ENCODE measurements at places on chromosomes 1 and 21.

- no peak for DNase-seq
These were observed at the start of gene MTMR11 for GRCh38 chr1:149936170-149936991. Gene MTMR11, minus strand, starts transcription at chr1:149936879. Its CDS starts 232 bp downstream, at chr1:149936647.

DNA sequence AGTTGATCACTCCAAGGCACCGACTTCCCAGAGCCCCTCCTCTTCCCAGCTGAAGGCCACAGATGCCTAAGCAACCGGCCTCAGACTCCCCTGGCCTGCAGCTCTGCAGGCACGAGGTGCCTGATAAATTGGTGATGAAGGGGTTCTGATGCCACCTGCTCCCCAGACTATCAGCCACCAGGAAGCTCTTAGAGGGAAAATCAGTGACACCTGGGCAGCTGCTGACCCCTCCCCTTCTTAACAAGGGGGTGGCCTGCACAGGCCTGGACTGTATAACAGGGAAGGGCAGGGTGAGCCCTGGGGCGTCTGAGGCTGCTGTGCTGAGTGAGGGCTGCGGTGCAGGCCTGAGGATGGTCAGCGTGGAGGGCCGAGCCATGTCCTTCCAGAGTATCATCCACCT, at the start of gene PADI6:
PADI6 (plus strand) TSS at position 301 of the 400 bp plus-strand sequence; CDS start at position 351, 50 bp downstream.
- DNase-seq = no peak

- no peak for DNase-seq
These were observed 30.9 kb downstream of the C1orf116 start for GRCh38 chr1:207001492-207002245.

- peak; percentile 65 for DNase-seq
These were observed 4.6 kb downstream of the TMEM63A start for GRCh38 chr1:225877580-225877979.

- DNase-seq = no peak
These were observed 55.9 kb downstream of the SIK1 start for GRCh38 chr21:43370888-43371570.

DNA sequence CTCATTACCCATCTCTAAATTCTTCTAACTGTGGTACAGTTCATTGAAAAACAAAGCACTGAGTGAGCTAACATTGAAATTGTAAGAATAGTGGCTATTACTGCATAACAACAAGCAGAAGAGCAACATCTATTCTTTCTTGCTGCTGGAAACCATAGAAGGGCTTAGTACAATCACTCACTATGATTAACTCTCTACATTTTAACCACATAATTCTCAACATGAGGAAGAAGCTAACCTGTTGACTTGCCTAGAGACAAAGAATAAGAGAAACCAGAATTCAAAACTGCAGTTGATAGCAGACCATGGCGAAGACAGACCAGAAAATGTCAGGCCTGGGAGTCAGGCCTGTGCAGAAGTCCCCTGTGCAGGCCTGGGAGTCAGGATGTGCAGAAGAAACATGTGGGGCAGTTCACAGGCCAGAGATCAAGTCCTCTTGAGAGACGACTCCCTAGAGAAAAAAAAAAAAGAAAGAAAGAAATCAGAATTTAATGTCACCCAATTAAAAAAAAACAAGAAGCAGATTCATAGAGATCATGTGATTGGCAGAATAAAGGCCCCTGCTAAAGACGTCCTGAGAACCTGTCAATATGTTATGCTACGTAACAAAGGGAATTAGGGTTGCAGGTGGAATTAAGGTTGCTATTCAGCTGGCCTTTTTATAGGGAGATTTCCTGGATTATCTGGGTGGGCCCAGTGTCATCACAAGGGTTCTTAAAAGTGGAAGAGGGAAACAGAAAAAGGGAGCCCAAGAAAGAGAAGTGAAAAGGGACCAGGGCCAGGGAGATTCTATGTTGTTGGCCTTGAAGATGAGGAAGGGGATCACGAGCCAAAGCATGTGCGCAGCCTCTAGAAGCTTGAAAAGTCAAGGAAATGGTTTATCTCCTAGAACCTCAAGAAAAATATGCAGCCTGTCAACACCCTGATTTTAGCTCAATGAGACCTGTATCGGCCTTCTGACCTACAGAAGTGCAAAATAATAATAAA, 94.9 kb downstream of the MRPL39 start:
- DNase-seq = no peak

DNA sequence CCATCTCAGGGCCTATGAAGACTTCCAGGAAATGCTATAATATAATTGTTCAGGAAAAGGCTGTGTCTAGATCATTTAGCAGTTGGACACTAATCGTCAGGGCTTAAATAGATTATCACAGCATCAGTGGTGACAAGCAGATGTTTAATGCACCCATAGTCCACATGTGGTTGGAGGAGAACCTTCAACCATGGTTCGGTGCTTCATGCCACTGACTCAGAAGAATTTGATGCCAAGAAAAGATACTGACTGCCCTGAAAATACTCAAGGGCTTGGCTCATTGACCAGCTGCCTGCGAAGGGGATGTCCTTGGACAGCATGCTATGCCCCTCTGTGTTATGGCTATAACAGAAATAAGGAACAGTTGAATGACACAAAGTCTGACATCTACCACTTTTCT, 175.7 kb downstream of the HHIPL2 start:
- no peak for DNase-seq

- DNase-seq = no peak
These were observed 10.3 kb upstream of the TEDDM1 start for GRCh38 chr1:182410620-182411273.

DNA sequence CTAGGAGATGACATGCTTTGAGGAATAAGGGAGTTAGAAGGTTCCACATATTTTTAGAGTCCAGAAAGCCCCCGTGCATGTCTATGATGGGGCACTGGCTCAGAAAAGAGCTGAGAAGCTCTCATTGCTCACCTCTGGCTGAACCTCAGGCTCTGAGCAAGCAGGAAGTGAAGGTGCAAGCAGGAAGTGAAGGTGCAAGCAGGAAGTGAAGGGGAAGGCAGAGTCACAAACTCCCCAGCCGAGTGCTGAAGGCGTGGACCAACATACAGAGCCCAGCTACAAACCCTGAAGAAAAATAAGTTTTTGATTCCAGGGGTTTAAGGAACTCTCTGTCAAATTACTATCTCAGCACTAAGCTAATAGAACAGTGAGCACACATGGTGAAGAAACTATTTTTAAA, 7.0 kb downstream of the KRTAP10-8 start:
- DNase-seq = no peak

GRCh38 chr1:2804628-2805351, 3.3 kb upstream of the TTC34 start:
- DNase-seq = no peak

- no peak for DNase-seq
These were observed 22.6 kb downstream of the HMGB4 start for GRCh38 chr1:33886496-33886895.

DNA sequence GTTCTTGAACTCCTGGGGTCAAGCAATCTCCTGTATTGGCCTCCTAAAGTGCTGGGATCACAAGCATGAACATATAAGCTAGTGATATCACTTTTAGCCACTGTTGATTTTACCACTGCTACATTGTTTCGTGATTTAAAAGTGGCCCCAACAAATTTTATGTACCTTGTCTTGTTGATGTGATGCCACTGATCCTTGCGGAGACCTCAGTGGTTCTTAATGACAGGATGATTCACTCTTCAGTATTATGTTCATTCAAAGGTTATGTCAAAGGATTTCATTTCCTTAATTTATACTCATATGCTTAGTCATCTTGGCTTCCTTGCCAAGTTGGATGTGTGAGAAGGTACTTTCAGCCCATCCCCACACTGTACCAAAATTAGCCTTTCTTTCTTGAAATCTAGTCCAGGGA, 12.1 kb downstream of the PRKACB start:
- DNase-seq = no peak

DNA sequence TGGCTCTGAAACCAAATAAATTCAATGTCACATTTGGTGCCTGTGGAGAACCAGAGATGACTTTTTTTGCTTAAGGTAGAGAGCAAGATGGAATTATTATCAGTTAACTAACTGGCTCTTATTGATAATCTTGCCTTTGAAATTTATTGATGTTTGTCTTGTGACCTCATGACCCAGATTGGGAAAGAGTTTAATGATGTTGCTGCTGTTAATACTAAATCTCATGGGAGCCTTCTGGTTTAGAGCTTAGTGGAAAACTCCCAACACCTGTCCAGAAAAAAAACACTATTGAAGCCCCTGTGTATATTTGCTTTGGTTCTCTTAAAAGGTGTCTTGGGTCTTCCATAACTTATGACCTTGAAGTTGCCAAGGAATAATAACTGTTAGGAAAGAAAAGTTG, 9.9 kb downstream of the CHTOP start:
- no peak for DNase-seq

DNA sequence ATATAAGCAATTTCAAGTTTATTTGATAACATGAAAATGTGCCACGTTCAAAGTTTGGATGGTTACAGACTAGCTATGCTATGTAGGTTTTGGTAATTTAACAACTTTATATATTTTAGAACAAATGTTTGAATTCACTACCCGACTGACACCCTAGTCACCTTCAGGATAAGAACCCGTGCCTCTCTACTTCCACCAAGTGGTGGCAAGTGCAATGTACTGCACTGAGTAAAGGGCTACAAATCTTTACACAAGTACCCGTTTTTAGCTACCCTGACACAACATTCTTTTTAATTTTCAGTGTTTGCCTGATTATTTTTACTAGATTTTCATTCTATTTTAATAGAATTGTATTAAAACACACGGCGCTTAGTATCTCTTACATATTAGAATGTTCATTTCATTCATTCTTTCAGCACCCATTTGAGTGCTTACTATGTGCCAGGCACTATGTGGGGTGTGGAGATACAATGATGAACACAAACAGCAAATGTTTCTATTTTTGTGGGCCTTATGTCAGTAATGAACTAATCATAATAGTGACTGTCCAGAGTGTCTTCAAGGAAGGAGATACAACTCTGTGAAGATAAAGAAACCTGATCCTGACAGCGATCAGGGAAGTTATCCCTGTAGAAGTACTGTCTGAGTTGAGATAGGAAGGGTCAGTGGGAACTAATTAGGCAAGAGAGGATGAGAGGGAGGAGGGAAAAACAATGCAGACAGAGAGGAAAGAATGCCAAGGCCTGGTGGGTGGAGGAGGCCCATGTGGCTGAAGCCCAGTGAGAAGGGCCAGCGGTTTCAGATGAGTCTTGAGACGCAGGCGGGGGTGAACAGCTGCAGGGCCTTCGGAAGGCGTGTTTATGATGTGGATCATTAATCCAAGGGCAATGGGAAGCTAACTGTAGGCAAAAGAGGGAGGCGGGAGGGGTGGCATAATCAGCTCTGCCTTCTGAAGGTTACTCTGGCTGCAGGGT, 3.8 kb downstream of the LCA5L start:
- DNase-seq = no peak

DNA sequence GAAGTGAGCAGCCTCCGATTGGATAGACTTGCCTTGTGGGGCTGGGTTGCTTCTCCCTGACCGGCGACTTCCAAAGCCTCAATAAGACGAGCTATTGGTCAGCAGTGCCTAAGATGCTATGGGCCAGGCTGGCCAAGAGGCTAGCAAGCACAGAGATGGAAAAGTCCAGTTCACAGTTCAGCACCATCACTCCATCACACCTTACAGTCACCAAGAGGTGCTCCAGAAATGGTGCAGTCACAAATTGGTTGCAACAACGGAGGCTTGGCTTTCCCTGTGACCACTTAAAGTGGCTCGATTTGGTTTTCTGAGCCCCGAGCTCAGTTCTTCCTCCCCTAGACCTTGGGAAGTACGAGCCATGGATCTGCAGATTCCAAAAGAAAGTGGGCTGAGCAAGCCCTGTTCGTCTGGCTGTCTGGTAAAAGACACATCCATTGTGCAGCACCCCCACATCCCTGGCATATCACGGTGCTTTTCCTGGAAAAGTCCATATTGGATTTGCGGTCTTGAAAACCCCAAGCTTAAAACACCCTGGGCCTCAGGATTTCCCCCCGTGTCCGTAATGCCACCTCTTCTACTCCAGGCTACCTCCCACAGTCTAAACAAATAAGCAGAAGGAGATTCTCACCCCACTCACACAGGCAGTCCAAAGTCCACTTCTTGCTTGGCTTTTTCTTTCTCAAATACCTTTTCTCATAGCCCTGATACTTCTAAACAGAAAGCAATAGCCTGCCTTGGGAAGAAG, 1.3 kb downstream of the SLAMF1 start:
- no peak for DNase-seq

- no peak for DNase-seq
These were observed 2.8 kb upstream of the ATF3 start for GRCh38 chr1:212605441-212606394.

Data from left ventricle myocardium inferior (tissue), 1 donor.